Stimulated activated CD4-positive, alpha-beta T cell treated with anti-CD3 and anti-CD28 coated beads, Interleukin-1b, Interleukin-23, amount 100 ng/mL, for 1 hour (primary cell): ENCODE measurements at places on chromosomes 16 and 17.

- no peak for DNase-seq
Measured at GRCh38 chr17:76657505-76658241, 14.1 kb upstream of the ST6GALNAC1 start.

DNA sequence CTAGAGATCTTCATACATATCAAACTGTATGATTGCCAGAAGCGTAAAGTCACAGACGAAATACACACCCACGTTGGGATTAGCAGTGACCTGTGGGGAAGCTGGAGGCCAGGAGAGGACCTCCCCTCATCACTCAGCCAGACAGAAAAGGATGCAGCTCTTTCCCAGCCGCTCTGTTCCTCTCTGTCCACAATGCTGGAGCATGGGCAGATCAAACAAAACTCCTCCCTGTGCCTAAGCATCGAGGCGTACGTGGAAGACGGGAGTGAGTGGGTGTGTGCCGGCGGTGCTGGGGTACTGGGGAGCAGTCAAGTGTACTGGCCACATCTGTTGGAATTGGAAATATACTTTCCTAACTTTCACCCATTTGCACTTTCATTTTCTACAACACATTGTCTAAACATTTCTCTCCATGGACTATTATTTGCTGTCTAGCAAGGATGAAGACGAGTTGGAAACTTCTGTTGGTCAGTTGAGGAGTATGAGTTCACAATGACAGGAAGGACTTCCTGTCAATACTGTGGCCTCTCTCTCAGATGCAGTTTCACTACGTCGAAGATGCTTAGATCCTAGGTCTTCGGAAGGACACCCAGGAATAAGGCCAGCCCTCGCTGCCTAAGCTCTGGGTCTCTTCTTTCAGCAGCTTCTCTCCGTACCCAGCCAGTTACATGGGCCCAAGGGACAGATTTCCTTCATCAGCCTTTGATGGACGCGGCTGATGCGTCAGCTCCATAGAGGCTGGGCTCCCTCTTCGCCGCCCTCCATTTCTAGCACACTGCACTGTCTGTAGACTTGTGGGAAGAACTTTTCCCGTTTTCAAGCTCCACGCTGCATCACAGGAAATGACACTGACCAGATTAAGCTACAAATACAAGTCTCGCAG lies 30.6 kb upstream of the ENDOV start:
- DNase-seq = no peak

- no peak for DNase-seq
Measured at GRCh38 chr17:50841949-50842354, 6.6 kb downstream of the WFIKKN2 start.

- no peak for DNase-seq
Measured at GRCh38 chr17:930258-930657, 49.3 kb downstream of the NXN start.

DNA sequence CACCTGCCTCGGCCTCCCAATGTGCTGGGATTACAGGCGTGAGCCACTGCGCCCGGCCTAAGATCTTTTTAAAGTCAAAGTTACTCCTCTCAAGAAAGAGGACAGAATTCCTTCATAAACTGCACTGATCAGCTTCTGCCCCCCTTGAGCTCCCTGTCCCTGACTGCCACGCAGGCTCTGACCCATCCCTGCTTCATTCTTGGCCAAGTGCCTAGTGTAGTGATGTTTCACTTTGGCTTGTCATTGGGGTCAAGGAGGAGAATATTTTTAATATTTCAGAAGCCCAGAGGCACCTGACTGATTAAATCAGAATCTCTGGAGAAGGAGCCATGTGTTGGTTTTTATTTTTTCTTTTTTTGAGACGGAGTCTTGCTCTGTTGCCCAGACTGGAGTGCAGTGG lies 9.1 kb downstream of the MRM1 start:
- DNase-seq = no peak

DNA sequence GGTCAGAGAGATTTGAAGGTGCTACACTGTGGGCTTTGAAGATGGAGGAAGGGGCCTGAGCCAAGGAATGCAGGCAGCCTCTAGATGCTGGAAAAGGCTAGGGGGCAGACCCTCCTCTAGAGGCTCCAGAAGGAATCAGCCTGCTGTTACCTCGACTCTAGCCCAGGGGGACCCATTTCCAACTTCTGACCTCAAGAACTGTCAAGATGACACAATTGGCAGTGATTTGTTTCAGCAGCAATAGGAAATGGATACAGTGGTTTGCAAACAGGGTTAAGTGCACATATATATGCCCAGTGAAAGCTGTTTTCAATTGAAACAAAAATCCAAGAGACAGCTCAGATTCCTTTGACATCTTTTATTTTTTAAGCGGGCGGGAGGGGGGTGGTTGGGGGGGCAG lies 3.7 kb upstream of the ZDHHC1 start:
- no peak for DNase-seq

- no peak for DNase-seq
Measured at GRCh38 chr17:76972046-76972641, 103.9 kb downstream of the MGAT5B start.

DNA sequence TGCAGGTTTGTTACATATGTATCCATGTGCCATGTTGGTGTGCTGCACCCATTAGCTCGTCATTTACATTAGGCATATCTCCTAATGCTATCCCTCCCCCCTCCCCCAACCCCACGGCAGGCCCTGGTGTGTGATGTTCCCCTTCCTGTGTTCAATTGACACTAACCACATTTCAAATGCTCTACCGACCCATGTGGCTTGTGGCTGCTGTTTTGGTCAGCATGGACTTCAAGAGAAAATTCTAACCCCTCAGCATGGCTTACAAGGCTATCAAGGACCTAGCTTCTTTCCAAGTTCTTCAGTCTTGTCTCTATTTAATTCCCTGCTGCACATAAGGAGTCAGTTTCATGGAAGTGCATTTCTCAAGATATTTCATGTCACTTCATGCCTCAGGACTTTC lies 52.9 kb downstream of the MMD start:
- no peak for DNase-seq

DNA sequence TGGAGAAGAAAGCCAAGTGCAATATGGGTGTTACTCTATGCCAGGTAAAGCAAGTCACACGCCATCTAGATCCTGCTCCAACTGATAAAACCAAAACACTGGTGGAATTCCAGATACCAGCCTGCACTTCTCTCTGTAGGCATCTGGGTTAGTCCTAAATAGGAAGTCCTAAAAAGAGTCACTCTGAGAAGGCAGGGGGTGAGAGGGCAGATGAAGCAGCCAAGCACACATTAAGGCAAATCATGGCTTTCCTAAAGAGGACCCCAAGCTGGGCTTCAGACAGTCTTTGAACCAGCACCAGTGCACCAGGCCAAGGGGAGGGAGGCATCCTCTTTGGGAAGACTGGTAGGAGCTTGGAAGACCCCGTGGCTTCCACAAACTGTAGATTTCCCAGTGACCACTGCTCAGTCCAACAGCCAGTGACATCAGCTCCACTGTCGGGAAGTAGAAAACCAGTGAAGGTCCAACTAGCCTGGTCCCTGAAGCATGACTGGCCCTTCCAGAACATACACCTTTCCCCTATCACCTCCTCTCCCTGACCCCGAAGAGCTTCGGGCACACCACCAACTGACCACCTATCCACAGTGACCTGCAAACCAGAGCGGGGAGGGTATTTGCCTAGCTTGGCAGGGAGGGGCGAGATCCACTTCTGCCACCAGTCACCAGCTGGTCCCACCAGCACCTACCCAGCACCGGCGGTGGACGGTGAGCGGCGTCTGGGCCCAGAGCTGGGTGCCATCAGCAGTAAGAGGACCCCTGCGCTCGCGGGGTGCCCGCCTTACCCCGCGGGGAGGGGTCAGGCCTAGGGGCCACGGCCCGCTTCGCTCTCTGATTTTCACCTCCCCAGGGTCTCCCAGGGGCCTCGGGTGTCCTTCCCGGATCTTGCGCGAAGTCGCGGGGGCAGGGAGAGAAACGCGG lies 1.0 kb downstream of the LITAF start:
- DNase-seq = no peak

- no peak for DNase-seq
Measured at GRCh38 chr16:8929086-8929748, 34.5 kb downstream of the USP7 start.
